Ammon's horn (tissue), 1 donor: ENCODE measurements at places on chromosomes 5 and 9.

- no peak for DNase-seq
Observed at GRCh38 chr9:34574571-34574970, 15.0 kb downstream of the CNTFR start.

DNA sequence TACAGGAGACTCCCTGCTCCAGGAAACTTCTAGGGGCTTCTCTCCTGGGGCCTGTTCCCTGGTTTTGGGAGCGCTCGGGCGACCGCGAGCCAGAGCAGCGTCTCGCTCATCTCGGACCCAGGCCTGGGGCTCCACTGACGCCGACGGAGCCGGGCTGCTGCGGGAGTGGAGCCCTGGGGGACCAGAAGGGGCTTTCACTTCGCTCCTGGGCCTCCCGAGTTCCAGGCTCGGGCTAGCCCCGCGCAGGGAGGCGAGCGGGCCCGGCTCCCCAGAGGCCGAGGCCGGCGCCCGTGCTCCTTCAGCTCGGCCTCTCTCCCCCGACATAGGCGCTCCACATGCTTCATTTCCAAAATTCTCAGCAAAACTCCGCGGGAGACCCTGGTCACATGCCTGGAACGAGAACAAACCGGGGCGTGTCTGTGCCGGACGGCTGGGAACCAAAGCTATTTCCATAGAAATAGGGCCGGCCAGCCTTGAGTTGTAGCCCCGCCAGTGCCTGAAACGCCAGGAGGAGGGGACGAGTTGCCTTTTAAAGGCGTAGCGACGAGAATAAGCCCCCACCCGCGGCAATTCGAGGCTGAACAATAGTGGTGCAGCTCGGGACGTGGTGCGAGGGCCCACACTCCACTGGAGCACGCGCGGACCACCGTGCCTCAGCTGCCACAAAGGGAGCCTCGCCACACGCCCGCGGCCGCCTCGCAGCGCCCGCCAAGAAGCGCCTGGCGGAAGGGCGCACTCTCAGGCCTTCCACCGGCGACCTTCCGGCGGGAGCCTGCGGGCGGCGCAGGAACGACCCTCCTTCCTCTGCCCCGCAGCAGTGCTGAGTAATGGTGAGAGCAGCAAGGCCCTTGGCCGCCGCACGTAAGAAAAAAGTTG lies 1.1 kb upstream of the G3BP1 start:
- DNase-seq: peak; percentile 81

DNA sequence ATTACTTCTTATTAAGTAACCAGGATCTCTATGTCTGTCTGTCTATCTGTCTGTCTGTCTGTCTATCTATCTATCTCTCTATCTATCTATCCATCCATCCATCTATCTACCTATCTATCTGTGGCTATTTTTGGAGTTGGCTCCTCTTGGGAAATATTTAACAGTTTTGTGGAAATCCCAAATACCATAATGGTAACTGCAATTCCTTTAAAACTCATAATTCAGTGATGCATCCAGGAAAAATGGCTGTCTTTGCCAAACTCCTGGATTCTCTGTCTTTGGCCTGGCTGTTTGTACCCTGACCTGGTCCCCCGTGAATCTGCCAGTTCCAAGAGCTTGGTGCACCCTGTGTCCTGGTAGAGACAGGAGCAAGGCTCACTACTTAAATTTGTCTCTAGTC lies 197.0 kb downstream of the PCSK1 start:
- DNase-seq: no peak

GRCh38 chr5:142977363-142978051 lies 207.3 kb downstream of the ARHGAP26 start:
- peak; percentile 25 for DNase-seq

DNA sequence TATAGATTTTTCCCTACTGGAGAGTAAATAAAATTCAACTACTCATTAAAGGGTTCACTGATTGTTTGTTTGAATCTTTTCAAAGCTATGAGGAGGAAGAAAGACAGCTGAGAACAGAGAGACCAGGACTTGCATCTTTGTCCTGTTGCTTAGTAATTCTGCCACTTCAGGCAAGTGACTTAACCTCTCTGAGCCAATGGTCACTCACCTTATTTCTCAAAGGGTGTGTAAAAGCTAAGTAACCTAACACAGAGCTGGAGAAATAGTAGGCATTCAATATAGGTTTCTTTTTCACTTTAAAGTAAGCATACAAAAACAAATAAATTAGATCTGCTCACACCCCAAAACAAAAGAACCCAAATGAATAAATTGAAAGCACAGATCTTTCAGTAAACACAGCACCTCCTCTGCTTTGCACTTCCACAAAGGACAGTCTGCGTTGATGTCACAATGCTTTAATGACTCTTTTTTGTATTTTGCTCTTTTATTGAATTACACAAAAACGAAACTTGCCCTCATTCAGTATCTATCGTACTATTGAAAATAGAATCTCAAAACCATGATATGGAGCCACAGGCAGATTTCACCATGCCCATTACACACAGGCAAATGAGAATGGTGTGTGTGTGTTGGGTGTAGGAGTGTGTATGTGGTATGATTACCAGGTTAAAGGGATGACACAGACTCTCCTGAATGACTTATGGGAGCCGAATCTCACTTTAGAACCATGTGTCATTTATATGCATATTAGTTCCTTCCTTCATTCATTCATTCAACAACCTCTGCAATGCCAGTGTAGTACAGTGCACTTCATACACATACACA lies 166.0 kb downstream of the EBF1 start:
- DNase-seq: no peak

DNA sequence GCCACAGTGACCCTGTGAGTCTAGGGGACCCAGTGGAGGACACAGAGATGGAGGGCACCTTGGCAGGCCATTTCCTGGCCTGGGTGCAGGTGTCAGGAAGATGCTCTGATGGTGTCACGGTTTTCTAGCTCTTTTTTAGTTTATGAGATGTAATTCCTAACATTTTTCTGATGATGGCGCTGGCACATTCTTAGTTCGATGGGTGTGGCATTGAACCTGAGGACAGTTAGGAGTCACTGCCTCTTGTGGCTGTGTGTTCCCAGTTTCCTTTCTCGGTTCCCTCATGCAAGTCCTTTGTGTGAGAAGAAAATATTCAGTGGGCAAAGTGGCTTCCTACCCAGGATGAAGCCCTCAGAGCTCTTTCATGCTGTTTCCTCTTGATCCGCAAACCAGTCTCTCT lies 129.4 kb upstream of the ICE1 start:
- no peak for DNase-seq

- no peak for DNase-seq
Observed at GRCh38 chr5:19172926-19173470, 815.0 kb downstream of the CDH18 start.

DNA sequence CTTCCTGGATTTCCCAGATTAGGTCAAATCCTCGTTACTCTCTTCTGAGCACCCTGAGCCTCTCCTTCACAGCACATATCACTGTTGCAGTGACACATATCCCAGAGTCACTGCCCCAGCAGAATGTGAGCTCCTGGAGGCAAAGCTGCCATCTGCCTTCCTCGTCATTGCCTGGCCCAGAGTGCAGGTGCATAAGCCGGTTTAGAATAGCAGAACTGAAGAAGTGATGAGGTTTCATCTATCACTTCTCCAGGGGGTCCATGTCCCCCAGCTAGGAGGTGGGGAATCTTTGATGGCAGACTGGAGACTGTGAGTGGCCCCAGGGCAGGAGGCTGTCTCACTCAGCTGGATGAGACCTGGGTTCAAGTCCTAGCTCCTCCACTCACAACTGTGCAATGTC lies 25.8 kb downstream of the NIPAL4 start:
- DNase-seq: no peak
